ENCODE measurements at places on chromosomes 3 and 15.

DNA sequence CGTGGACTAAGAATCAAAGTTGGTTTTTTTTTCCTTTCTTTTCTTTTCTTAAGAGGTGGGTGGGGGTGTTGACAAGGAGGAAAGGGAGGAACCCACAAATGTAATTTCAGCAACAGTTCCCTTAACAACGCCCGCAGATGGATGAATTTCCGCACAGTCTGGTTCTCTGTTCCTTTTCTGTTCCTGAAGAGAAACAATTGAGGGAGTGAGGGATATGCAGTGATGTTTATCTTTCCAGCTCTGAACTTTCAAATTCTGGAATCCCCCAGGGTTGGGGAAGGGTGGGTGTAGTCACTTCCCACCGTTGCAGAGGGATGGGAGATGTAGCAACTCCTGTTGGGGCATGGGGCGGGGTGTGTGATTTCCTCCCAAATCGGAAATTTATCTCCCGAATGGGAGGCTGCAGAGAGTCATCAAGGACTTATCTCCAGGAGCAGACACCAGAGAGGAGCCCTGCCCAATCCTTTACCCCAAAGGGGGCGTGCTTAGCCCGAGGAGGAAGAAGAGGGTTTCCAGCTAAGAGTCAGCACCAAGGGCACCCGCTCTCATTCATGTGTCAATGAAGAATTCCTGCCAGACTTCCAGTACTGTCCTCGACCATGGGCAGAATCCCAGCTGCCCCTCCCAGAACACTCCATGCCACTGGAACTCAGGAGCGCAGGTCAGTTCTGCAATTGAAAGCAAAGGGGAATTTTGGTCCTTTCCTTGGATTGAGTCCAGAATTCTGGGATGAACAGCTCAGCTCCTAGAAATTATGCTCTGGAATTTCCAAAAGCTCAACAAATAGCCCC, 35.0 kb upstream of the CFAP161 start:
- DNase-seq = no peak

- no peak for DNase-seq
Measured at GRCh38 chr3:129059311-129059958, 1.1 kb upstream of the GP9 start.

- DNase-seq = no peak
Measured at GRCh38 chr3:187931770-187932278, 186.6 kb upstream of the BCL6 start.

DNA sequence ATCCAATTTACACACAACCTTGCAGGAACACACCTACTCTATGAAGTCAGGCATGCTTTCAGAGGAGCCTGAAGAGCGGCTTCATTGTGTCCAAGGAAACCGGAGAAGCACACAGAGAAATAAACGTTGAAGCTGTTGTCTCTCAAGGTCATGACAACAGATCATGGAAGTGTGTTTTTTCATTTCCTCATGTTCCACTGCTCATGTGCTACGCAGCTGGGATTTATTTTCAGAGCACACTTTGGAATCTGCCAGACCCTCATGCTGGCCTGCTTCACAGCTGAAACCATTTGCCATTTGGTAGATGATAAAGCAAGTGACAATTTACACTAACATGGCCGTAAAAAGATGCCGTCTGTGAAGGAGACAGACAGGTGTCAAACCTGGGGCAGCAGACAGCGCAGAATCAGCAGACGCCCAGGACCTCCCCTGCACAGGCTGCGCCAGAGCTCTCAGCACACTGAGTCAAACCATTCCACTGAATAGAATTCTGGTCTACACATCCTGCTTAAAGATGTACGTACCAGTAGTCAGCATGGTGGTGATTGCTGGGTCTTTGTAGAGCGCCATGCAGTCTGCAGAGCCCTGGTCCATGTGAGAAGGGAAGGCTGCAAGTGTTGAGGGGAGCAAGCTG, 99.3 kb downstream of the ARNT2 start:
- no peak for DNase-seq

DNA sequence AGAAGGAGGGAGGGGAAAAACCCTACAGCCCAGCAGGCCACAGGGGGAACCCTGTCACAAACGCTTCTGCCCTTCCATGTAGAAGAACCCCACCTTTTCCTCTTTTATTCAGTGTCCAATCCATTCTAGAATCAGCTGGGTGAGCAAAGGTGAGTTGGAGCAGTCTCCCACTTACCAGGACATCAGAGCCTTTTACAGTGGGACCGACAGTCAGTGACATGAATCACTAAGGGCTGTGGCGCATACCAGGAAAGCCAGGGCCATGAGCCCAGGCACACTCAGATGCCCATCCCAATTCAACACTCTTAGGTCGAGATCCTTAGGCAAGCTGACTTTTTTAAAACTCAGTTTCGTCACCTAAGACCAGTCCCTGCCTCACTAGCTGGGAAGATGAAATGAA, 146.1 kb downstream of the AQP9 start:
- DNase-seq = no peak

DNA sequence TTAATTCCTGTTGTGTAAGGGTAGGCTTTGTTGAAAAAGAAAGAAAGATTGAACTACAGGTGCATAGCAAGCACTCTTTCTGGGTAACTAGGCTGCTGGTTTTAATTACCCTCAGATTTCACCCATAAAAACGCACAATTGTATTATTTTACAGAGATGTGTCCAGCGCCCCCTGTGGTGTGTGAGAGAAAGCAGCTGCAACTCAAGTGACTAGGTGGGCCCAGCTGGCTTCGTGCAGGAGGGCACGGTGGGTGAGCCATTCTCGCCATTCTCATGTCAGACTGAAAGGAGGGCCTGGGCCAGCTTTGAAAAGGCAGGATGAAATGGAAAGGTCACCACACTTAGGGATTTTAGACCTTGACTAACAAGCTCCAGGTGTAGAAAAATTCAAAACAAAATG, 122.6 kb downstream of the LRIG1 start:
- peak; percentile 32 for DNase-seq

DNA sequence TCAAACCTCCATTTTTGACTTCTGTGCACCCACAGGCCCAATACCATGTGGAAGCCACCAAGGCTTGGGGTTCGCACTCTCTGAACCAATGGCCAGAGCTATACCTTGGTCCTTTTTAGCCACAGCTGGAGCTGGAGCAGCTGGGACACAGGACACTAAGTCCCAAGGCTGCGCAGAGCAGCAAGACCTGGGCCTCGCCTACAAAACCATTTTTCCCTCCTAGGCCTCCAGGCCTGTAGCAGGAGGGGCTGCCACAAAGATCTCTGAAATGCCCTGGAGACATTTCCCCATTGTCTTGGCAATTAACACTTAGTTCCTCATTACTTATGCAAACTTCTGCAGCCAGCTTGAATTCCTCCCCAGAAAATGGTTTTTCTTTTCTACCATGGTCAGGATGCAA, 81.3 kb downstream of the ZMAT3 start:
- DNase-seq = no peak

DNA sequence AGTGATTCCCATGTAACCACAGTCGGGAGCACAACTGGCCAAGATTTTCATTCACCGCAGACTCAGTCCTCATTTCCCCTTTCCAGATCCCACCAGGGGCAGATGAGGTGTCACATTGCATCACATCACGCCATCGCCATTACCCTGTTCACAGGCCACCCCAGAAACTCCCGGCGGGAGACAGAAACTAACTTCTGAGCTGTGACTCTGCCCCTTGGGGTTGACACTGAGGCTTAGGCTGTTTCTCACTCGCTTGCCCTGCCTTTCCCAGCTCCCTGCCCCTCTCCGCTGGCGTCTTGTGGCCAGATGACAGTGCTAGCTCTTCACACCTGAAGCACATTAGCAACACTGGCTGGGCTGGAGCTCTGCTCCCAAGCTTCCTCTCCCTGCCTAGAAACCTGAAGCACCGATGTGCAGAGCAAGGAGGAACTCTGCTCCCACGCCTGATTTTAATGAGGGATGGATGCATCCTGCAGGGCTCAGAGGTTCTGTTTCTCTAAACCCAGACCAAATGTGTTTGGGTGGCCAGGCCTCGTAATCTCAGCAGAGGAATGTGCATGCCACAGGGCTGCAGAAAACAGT, 88.8 kb upstream of the CTDSPL start:
- no peak for DNase-seq

DNA sequence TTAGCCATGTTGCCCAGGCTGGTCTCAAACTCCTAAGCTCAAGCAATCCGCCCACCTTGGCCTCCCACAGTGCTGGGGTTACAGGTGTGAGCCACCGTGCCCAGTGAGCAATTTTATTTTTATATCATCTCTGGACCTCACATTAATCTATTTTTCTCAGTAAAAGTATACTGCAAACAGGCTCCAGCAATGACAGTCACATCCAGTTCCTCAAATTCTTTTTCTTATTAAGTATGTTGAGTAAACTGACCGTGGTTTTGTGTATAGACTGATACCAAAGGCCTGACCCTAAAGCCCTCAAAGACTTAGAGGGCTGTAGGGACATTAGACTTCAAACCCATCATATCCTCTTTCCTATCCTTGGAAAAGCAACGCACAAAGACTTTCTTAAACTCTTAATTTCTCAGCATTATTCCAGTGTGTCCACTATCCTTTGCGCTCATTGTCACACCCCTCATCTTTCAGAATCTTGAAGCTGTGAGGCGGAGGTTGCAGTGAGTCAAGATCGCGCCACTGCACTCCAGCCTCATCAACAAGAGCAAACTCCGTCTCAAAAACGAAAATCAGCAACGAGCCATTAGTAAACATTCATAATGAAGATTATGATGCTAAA, 2.0 kb downstream of the NGLY1 start:
- no peak for DNase-seq

- no peak for DNase-seq
Measured at GRCh38 chr3:153163393-153163724, 1.3 kb downstream of the RAP2B start.

DNA sequence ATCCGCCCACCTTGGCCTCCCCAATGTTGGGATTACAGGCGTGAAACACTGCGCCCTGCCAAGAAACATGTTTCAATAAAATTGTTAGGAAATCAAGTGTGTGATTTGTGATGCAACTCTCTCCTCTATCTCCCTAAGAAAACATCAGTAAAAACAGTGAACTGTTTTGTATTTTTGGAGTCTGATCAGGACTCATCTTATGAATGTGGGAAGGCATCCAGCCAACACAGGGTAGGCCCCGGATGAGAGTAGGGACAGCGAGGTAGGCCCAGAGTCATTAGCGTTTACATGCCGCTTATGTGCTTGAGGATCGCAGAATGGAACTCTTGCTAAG, 884 bp upstream of the GLYCTK start:
- DNase-seq = no peak

- no peak for DNase-seq
Measured at GRCh38 chr15:62588938-62589670, 424.0 kb upstream of the C2CD4B start.

DNA sequence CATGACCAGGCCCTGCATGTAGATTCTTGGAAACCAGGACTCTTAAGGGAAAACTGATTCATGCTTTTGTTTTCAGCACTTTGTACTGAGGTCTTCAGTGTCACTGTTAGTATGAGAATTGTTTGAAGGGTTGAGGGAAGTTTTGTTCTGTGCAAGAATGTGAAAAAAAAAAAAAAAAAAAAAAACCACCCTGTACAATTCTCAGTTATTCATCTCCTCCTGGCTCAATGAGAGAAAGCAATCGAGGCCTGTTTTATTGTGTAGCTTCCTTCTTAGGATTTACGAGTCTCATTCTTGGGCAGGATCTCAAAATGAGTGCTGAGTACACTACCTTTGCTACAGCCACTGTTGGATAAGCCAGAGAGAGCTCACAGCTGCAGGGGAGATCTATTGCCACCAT, 469.5 kb downstream of the CNTN4 start:
- DNase-seq = no peak

DNA sequence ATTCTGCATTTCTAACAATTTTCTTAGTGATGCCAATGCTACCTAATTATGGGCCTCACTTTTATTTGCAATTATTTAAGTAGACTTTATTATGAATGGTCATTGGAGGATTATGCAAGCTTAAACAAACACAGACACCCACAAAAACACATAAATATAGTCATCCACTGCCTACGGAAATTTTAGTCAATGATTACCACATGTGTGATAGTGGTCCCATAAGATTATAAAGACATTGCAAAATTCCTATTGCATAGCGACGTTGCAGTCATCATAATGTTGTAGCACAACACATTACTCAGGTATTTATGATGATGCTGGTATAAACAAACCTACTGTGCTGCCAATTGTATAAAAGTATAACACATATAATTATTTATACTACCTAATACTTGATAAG, 247.8 kb upstream of the ALCAM start:
- DNase-seq = no peak

DNA sequence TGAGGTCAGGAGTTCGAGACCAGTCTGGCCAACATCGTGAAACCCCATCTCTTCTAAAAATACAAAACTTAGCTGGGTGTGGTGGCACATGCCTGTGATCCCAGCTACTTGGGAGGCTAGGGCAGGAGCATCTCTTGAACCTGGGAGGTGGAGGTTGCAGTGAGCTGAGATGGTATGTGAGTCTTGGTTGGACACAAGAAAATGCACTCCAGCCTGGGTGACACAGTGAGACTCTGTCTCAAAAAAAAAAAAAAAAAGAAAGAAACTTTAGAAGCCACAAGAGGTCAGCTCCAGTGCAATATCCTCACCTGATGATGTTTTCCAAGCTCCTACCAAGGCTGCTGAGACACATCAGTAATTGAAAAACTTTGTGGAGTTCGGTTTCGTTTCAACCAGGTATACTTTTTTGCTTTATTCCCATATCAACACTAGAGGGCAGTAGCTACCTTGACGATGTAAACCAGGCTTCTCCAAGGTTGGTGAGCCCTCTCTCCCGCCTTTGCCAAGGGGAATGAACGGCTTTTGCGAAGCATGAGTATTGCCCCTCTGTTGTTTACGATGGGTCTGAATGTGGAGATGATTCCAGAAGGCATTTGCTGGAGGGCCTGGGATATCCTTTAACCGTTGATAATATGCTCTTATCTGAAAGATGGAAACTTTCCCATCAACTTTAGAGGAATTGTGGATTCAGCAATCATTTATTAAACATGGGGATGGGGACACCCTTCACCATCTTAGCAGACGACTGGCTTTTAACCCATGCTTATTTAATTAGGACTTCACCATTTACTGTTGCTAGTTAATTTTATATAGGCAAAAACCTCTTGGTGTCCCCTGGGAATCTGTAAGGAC, 202.8 kb downstream of the SV2B start:
- DNase-seq = peak; percentile 15

- DNase-seq = no peak
Measured at GRCh38 chr3:137768361-137769321, 4.5 kb downstream of the SOX14 start.

GRCh38 chr3:193507566-193507965, 47.1 kb downstream of the ATP13A4 start:
- no peak for DNase-seq

DNA sequence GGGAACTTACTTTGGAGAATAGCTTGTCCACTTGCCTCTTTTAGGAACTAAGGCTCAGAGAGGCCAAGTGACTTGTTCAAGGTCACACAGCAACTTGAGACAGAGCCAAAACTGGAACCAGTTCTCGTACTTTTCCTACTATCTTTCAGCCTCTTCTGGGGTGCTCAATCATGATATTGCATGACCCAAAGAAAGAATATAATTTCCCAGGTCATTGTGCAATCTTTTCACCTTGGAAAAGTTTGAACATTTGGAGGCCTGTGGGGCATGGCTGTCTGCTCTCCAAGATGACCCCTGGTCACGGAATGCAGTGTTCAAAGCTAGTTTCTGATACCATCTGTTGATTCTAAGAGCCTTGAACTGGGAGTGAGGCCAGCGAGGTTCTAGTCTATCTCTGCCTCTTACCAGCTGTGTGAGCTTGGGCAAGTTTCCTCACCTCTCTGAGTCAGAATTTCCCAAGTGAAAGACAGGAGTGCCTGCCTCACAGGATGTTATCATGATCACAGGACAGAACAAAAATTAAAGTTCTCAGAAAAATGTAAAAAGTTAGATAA, 89.7 kb downstream of the BDH1 start:
- DNase-seq = no peak

GRCh38 chr3:154123906-154124305, 2.7 kb downstream of the ARHGEF26 start:
- DNase-seq = no peak

- DNase-seq = no peak
Measured at GRCh38 chr3:128490915-128491690, 1.9 kb downstream of the GATA2 start.
